CD4-positive, alpha-beta T cell treated with Interleukin-17A for 4 hours (primary cell): ENCODE measurements at places on chromosomes 12 and 14.

DNA sequence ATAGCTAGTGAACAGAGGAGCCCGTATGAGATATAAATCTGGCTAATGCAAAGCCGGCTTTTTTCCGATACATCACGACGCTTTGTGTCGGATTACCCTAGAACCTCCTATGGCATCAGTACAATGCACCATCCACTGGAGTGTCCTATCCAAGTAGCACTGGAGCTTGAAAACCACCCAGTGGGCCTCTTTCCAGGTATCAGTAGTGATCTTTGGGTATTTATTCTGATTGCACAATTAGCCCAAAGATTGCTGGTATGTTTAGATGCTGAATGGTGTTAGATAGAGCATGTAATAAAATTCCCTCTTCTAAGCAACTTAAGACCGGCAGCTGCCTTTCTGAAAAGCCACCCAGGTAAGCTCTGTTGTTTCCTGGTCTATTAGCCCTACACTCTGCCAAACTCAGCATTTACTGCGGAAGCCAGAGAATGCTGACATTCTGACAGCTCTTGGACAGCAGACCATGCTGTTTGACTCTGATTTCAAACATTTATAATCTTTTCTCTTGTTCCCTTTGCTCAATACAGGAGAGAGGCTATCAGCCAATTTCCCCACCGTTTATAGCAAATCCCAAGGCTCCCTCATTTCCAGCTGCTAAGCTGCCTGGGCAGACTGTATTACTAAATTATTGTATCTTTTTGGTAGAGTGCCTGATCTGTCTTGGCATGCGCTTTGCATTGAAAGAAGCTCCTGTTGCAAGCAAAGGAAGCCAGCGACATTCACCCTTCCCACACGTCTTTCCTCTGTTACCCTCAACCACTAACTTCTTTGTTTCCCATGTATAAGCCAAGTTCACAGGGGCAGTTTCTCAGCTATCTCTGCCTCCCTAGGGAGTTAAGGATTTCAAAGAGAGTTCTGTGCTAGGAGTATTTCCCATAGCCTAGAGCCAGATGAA, 388.3 kb upstream of the GARIN6 start:
- no peak for DNase-seq

- no peak for DNase-seq
These were observed 75.2 kb upstream of the DNM1L start for GRCh38 chr12:32603858-32604257.

GRCh38 chr14:64910847-64911495, 3.3 kb upstream of the CHURC1 start:
- no peak for DNase-seq

GRCh38 chr12:41970744-41971143, 173.9 kb downstream of the GXYLT1 start:
- no peak for DNase-seq

DNA sequence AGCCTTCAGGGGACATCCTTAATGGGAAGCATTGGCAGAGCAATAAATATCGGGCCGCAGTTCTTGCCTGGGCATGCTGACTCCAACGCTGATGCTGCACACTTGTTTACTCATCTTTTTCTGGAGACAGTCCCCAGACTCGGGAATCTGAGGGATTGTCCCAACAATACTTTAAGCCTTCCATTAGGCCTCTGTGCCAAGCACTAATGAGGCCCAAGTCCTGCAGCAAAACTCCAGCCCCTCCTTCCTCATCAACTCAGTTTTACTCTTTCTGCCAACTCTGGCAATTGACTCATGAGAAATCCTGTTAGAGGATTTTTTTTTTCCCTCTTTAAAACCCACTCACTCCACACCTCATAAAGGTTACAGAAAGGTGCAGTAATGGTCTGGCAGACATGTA, 233.4 kb upstream of the PELI2 start:
- DNase-seq = no peak

GRCh38 chr12:132287391-132288238, 41.8 kb downstream of the GALNT9 start:
- DNase-seq = no peak

GRCh38 chr14:104644656-104645378, 40.2 kb upstream of the TMEM179 start:
- DNase-seq = no peak

DNA sequence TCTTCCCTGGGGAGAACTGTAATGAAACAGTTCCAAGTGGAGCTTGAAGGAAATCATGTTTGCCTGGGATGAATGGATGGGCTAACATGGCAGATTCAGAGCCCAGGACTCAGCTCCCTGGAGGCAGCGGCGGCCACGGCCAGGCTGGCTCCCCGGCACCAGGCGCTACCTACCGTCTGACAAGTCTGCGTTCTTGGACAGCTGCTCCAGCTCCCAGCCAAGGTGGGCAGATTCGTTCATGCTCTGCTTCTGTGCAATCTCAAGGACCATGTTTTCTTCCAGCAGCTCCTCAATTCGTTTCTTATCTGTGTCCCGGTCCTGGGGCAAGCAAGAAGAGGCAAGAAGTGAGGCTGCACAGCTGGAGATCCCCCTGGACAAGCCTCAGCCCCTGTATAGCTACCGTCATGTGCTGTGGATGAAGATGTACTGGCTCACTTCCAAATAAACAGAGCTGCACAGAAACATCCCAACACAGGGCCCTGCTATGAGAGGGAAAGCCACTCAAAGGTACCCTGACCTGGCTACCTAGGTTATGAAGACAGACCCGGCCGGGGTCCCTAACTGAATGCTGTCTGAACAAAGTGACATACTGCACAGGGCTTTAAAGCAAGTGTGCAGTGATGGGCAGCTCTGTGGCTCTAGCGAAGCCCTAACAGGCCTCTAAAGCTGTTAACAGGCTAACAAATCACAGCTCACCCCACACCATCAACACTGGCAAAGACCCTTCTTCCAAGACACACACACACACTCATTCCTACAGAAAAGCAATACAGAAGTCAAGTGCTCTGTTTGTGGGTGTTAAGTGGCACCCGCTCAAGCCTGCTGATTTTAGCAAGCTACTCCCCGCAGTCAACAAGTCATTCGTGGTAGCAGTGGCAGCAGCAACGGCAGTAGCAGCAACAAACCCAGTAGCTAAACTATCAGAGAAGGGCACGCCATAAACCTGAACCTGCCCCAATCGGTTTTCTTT, 80.4 kb upstream of the GPR68 start:
- peak; percentile 30 for DNase-seq

GRCh38 chr12:122021193-122021821, 377 bp upstream of the BCL7A start:
- peak; percentile 39 for DNase-seq

GRCh38 chr14:85075694-85076476, 454.1 kb upstream of the FLRT2 start:
- DNase-seq = no peak

GRCh38 chr12:113208041-113208934, 13.0 kb upstream of the TPCN1 start:
- DNase-seq = peak; percentile 47

GRCh38 chr12:58086930-58087329, 145.6 kb downstream of the ATP23 start:
- no peak for DNase-seq
